ENCODE measurements at places on chromosomes 4 and X.

- DNase-seq: no peak
These were observed 53.0 kb upstream of the RPS6KA6 start for GRCh38 chrX:84240848-84241565.

DNA sequence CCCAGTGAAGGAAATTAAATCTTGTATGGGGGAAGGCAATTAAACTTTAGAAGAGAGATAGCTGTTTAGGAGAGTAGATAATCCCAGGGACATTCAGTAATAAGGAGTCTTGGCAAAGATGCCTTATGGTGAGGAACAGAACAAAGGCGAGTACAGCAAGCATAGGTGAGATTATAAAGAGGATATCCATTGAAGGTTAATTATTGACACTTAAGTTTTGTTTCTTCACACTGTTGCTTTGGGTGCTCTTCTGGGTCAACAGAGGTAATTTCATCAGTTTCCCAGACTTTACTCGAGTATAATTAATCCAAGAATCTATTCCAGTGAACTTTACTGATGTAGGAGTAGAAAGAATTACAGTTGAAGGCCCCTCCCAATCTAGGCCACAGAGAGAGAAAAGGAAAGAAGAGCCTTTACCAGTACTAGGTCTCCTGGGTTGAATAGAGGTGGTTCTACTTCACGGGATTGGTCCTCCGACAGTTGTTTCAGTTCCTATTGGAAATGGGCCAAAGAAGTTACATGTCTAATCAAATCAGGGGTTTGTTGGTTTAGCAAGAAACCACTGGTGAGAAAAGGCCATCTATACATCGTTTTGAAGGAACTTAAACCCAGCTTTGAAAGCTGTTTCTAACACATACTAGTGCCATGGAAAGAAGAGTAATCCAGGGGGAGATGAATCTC is 27.2 kb downstream of the EPGN start:
- no peak for DNase-seq

- no peak for DNase-seq
These were observed 4.1 kb upstream of the SCRG1 start for GRCh38 chr4:173403051-173403450.

DNA sequence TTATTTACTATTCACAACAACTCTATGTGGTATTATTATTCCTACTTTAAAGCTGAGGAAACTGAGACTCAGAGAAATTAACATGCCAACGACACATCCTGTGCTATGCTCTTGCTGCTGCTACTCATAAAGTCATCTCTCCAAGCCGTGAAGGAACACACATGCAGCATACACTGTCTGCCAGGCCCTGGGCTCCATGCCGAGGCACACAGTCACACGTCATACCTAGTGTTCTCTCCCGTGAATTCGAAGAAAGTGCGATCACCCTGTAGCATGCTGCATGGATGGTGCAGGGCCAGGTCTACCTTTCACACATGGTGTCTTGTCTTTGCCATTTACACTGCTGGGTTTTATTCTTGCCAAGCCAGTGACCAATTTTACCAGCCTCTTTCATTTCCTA is 34.1 kb downstream of the TBC1D1 start:
- DNase-seq: no peak

DNA sequence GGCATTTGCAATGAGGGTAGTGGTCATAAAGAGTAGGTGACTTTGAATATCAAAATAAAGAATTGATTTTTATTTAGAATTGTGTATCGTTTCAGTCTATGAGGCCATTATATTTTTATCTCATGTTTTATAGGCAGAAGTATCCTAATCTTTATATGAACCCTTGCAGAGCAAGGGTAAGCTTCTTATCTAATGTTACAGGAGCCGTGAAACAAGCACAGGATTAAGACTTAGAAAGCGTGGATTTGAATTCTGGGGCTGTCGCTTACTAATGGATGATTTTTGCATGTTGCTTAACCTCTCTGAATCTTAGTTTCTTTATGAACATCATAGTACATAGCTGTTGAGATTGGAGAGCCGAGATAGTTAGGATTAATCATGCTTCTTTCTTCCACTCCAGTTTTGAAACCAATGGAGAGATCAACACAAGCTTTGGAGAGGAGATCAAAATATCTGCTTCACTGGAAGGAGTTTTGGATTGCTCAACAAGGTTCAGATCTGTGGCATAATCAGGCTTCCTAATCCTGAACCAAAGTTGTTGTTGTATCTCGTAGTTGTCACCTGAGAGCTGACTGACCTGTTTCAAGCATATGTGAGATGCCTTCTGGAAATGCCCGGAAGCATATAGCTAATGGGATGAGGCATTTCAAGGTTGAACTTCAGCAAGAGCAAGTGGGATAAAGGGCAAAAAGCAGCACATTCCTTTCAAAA is 166.9 kb upstream of the GK2 start:
- DNase-seq: no peak

DNA sequence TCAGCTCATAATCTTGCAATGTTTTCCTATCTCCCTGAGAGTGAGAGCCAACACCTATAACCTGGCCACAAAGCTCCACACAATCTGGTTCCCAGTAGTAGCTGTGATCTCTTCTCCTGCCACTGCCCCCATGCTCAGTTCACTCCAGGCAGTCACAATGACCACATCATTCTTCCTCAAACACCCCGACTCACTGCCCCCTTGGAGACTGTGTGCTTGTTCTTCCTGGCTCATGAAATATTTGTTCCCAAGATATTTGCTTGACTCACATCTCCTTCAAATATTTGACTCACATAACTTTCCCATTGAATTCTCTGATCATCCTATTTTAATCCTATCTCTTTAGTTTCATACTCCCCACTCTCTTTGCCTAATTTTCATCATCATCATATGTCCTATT is 173.7 kb downstream of the AREG start:
- DNase-seq: no peak

DNA sequence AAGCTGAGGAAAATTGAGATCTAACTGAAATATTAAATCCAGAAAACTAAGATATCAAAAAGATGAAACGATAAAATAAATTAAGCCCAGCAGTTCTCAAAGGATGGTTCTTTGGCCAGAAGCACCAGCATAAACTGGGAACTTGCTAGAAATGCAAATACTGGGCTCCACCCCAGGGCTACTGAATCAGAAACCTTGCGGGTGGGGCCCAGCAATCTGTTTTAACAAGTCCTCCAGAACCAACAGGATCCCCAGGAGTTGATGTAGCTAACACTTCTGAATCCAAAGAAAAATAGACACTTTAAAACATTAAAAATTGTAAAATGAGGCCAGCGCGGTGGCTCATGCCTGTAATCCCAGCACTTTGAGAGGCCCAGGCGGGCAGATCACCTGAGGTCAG is 14.1 kb upstream of the TMEM154 start:
- no peak for DNase-seq

GRCh38 chr4:100189820-100190642 is at the start of gene DDIT4L:
DDIT4L (minus strand) TSS chr4:100190468; CDS start chr4:100189983, 485 bp downstream.
- peak; percentile 45 for DNase-seq

GRCh38 chr4:174989791-174990190 is 71.6 kb downstream of the ADAM29 start:
- DNase-seq: no peak

DNA sequence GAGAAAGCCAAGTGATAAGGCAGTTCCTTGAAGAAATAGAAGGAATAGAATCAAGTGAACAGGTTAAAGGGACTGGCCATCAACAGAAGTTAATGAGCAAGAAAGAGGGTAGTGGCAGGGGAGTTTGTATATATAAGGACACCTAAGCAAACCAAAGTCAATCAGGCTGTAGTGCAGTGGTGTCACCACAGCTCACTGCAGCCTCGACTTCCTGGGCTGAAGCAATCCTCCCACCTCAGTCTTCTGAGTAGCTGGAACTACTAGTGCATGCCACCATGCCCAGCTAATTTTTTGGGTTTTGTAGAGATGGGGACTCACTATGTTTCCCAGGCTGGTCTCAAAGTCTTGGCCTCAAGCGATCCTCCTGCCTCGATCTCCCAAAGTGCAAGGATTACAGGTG is 15.9 kb downstream of the ACOT9 start:
- DNase-seq: no peak

DNA sequence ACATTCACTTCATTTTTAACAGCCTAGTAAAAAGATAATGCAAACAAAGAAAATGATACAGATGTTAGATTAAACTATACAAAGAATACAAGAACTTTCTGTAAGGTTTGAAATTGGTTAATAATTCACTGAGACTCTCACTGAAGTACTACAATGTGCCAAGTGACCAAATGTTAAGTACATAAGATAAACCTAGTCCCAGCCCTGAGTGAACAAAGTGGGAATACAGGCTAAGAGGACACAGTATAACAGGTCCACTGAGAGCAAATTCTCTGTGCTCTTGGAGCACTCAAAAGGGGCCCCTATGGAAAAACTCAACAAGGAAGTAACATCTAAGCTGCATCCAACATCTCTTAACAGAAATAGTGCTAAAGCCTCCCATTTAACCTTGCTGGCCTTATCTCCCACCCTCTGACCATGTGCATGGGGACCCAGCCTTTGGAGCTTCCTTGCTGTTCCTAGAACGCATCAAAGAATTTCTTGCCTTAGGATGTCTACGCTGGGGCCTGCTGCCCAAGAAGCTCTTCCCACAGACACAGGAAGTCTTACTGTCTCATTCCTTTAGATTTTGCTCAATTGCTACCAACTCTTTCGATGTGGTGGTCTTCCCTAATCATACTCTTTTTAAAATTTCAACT is 113.4 kb downstream of the ZAR1 start:
- no peak for DNase-seq

Data from thymus (tissue), 14 donors.